ENCODE measurements at places on chromosomes 12 and 14.
A peak's percentile ranks its signal among the peaks of the same experiment; 100 is the strongest.

- no peak for DNase-seq
Measured at GRCh38 chr12:31015215-31015614, 58.4 kb upstream of the DDX11 start.

- no peak for DNase-seq
Measured at GRCh38 chr12:52558781-52559445, 6.0 kb upstream of the KRT71 start.

- peak; percentile 51 for DNase-seq
Measured at GRCh38 chr12:69388371-69388770, 28.8 kb downstream of the YEATS4 start.

DNA sequence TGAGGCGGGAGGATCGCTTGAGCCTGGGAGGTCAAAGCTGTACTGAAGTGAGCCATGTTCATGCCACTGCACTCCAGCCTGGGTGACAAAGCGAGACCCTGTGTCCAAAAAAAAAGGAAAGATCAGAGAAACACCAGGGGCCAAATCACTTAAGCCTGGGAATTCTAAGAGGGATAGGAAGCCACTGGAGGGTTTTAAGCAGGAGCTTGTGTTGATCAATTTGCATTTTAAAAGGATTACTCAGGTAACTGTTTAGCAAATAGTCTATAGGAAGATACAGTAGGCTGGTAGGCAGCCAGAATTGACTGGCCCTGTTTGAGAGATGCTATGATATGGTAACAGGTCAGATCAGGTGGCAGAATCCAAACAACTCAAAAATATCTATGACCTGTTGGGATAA, 162.7 kb downstream of the SPTSSA start:
- DNase-seq: no peak

DNA sequence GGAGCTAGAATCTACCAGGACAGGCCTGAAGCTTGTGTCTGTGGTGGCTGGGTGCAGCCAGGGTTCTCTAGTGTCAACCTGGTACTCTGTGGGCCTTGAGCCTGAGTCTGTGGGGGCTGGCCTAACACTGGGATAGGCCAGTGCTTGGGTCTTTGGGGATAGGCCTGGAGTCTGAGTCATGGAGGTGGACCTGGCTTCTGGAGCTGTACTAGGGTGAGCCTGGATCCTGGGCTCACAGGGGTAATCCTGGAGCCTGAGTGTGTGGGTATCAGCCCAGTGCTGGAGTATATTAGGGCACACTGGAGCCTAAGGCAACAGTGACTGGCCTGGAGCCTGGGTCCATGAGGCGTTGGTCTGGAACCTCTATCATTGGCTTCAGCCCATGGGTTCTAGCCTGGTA, 182.5 kb upstream of the NPAS3 start:
- DNase-seq: no peak

GRCh38 chr12:32083489-32083888, 23.2 kb upstream of the BICD1 start:
- peak; percentile 79 for DNase-seq

DNA sequence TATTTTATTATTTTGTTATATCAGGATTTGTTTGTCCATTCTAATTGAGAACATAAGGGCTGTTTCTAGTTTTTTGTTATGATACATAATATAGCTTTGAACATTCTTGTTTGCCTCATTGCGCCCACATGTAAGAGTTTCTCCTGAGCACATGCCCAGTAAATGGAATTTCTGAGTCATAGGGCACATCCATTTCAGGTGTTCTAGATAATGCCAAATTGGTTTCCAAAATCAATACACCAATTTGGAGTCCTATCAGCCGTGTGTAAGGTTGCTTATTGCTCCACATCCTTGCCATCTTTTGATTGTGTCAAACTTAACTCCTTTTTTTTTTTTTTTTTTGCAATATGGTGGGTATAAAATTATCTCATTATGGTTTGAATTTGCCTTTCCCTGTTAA, 97.9 kb upstream of the RESF1 start:
- DNase-seq: no peak

- no peak for DNase-seq
Measured at GRCh38 chr14:68981539-68981976, 2.5 kb upstream of the ACTN1 start.
